Esophagus muscularis mucosa (tissue), 4 donors: ENCODE measurements at places on chromosomes 12 and 14. TPM values are rescaled to one million over a fixed set of nuclear protein-coding genes. Genes with fewer than 3 reads are reported as not detected.

Gene VDR
- 0.42 TPM for total RNA-seq

Gene HCAR2
- not detected for total RNA-seq

Gene ZNF385A
- 32.6 TPM for total RNA-seq

- H3K27me3 ChIP-seq = no peaks in the 10 kb centered on the region
- no peak overlapping the region for H3K4me3 ChIP-seq
- DNase-seq = no peak
- no peaks in the 10 kb centered on the region for H3K36me3 ChIP-seq
- H3K4me1 ChIP-seq = peaks cover 86% of the 10 kb centered on the region
These were observed 66.9 kb upstream of the ACTN1 start for GRCh38 chr14:69045857-69046475.

GRCh38 chr14:89284333-89285058, 132.5 kb downstream of the FOXN3 start:
- no peak overlapping the region for H3K27ac ChIP-seq
- no peaks in the 10 kb centered on the region for H3K4me1 ChIP-seq
- H3K27me3 ChIP-seq = no peaks in the 10 kb centered on the region
- H3K4me3 ChIP-seq = no peak overlapping the region
- H3K36me3 ChIP-seq = peaks cover 16% of the 10 kb centered on the region

GRCh38 chr12:107179871-107180270, 86.5 kb upstream of the CRY1 start:
- no peaks in the 10 kb centered on the region for H3K36me3 ChIP-seq
- no peak for DNase-seq
- H3K27me3 ChIP-seq = no peaks in the 10 kb centered on the region
- no peaks in the 10 kb centered on the region for H3K4me1 ChIP-seq
- H3K4me3 ChIP-seq = no peak overlapping the region

DNA sequence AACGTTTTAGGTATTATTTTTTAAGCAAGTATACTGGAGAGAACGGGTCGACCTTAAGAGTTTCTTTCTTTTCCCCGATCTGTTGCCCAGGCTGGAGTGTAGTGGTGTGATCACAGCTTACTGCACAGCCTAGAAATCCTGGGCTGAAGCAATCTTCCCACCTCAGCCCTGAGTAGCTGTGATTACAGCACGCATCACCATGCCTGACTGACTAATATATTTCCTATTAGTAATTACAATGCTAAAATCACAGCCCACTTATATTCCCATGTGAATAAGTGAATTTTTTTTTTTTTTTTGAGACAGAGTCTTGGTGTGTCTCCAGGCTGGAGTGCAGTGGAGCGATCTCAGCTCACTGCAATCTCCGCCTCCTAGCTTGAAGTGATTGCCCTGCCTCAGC, 50.4 kb downstream of the DICER1 start:
- no peaks in the 10 kb centered on the region for H3K27me3 ChIP-seq
- peaks cover 99% of the 10 kb centered on the region for H3K36me3 ChIP-seq
- H3K4me3 ChIP-seq = no peak overlapping the region
- H3K27ac ChIP-seq = no peak overlapping the region
- H3K4me1 ChIP-seq = no peaks in the 10 kb centered on the region

- no peaks in the 10 kb centered on the region for H3K4me1 ChIP-seq
- DNase-seq = no peak
- H3K27me3 ChIP-seq = no peaks in the 10 kb centered on the region
- no peak overlapping the region for H3K27ac ChIP-seq
These were observed 154.3 kb upstream of the SRRM4 start for GRCh38 chr12:118827047-118827446.

DNA sequence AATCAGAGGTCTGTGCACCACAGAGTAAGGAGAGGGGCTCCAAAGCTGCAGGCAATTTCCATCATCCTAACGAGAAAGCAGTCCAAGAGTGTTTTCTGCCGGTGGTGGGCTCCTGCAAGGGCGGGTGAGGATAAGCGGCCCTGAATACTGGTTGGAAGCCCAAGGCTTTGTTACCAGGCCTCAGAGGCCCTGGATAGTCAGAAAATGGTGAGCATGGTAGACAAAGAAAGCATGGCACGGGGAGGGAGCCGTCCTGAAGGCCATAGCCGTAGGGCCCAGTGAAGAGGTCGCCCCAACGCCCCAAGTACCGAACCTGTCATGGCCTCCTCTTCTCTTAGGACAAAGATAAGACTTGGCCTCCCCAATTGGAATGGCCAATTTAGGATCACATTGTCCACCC, 306.6 kb upstream of the FKBP4 start:
- no peaks in the 10 kb centered on the region for H3K27me3 ChIP-seq
- no peak for DNase-seq
- H3K36me3 ChIP-seq = peaks cover 20% of the 10 kb centered on the region
- H3K4me1 ChIP-seq = peaks cover 13% of the 10 kb centered on the region
- H3K4me3 ChIP-seq = no peak overlapping the region

GRCh38 chr12:19689801-19690472, 250.6 kb downstream of the AEBP2 start:
- H3K27ac ChIP-seq = no peak overlapping the region
- no peak for DNase-seq
- H3K27me3 ChIP-seq = no peaks in the 10 kb centered on the region
- H3K4me3 ChIP-seq = no peak overlapping the region
- H3K36me3 ChIP-seq = no peaks in the 10 kb centered on the region
